Stimulated activated CD8-positive, alpha-beta memory T cell treated with anti-CD3 and anti-CD28 coated beads, Interleukin-4, amount 100 ng/mL, for 1 hour (primary cell): ENCODE measurements at places on chromosomes 5 and 9.

DNA sequence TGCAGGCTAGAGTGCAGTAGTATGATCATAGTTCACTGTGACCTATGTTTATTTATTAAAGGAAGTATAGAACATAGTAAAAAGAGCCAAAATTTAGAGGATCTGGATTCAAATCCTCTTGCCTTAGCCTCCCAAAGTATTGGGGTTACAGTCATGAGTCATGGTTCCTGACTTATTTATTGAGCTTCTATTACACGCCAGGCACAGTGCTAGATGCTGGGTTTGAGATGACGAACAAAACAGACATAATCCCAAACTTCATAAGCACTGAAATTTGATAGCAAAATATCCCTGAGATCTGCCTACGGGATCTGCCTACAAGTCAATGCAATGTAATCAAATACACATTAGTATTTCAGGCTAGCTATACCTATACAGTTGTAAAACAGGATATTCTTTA, 2.5 kb downstream of the KIAA0825 start:
- DNase-seq, result no peak

DNA sequence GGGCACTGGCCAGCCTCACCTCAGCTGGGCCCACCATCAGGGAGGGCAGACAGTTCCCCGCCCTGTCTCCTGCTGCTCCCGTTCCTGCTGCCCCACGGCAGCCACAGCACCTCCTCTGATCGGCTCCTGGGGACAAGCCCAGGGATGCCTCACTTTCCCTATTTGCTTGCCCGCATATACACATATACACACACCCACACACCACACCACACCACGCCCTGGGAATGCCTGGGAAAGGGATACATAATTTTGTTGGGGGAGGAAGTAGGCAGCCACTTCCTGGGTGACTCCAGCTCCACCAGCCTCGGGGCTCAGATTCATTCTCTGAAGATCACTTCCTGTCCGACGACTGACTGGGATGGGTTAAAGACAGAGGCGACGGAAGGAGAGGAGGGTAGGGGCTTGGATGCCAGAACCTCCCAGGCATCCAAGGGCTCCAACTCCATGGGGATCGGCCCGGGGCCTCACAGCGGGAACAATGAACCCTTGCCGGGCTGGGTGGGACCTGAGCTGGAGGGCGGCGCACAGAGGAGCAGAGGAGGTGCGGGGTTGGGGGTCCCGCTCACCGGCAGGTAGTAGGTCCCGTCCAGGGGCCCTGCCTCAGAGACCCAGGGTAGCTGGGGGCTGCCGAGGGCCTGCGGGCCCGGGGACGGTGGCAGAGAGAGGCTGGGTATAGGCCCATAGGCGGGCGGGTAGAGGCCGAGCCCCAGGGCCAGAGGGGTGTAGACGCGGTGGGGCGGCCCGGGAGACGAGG, 2.0 kb upstream of the MZB1 start:
- no peak for DNase-seq

DNA sequence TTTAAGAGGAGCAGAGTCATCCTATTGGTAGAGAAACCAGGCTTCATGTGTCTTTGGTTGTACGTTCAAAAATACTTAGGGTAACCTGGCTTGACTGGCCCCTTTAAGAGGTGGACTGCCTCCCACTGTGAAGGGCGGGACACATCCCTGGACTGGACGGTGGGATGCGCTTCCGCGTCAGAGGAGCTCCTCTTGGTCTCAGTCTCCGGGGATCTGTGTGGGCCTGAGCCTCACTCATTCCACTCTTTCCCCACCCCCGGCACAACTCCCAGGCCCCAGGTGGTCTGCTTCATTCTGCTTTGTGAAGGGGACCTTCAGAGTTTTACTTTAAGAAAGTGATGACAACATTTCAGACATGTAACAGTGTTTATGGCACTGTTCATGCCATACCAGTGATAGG, 601.1 kb downstream of the IRX1 start:
- no peak for DNase-seq

- DNase-seq, result no peak
Measured at GRCh38 chr5:128197896-128198522, 114.4 kb downstream of the SLC12A2 start.

GRCh38 chr5:142688281-142688989, 2.5 kb upstream of the FGF1 start:
- no peak for DNase-seq

GRCh38 chr9:136499071-136499934, 16.5 kb upstream of the SEC16A start:
- DNase-seq, result no peak

DNA sequence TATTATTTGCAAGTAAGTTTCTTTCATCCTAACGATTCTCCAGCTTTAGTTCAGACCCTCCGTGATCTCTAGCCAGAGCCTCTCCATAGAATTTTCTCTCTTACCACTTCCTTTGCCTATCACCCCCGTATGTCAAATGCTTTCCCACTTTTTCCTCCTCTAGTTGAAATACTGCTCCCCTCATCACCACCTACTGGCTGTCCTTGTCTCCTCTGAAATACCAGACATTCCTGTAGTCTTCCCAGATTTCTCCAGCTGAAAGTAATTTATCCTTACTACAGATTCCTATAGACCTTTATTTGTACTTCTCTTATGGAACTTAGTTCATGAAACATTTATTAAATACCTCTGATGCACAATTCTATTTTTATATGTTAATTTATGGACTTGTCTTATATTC, 36.0 kb upstream of the GLIPR2 start:
- no peak for DNase-seq

DNA sequence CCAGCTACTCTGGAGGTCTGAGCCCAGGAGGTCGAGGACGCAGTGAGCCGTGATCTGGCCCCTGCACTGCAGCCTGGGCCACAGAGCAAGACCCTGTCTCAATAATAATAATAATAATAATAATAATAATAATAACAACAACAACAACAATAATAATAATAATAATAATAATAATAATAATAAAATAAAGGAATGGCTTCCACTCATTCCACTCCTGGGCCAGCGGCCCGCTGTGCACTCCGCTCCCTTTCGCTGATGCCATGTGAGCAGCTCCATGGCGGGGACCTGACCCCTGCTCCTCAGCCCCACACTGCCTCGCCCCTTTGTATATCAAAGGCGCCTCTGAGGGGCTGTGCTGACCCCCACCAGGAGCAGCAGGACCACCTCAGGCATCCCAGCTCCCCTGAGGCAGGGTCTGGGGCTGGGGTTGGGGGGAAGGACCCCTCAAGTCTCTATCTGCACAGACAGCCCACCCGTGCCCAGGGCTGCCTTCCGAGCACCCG, 20.0 kb downstream of the GBGT1 start:
- DNase-seq, result no peak

DNA sequence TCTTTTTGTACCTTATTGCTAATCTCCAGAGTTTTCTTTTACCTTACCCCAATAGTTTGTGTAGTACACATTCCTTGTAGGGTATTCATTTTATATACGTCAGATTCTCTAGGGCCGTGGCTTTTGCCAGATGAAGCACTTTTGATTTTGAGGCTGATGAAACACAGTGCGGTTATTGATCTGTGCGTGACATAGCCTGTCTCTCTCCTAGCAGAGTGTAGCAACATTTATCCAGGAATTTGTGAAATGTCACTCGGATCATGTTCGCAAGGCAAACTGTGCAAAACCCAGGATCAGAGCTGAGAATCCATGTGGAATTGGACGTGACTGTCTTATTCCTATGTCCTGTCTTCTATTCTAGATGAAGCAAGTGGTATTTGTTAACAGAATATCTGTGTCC, 142.0 kb upstream of the SH3GL2 start:
- DNase-seq, result no peak

- no peak for DNase-seq
Measured at GRCh38 chr9:70428781-70429180, 14.3 kb upstream of the KLF9 start.

DNA sequence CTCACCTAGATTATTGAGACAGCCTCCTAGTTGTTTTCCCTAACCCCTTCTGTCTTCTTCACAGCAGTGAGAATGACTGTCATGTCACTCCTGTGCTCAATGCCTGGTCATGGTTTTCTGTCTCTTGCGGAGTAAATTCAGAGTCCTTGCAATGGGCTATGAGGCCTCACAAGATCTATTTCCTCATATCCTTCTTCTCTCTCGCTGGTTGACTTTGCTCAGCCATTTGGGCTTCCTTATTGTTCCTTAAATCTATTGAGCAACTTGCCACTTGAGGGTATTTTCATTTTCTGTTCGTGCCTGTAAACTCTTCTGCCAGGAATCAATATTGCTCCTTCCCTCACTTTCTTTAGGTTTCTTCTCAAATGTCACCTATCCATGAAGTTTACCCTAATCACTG, 9.0 kb downstream of the PPP3R2 start:
- DNase-seq, result no peak

DNA sequence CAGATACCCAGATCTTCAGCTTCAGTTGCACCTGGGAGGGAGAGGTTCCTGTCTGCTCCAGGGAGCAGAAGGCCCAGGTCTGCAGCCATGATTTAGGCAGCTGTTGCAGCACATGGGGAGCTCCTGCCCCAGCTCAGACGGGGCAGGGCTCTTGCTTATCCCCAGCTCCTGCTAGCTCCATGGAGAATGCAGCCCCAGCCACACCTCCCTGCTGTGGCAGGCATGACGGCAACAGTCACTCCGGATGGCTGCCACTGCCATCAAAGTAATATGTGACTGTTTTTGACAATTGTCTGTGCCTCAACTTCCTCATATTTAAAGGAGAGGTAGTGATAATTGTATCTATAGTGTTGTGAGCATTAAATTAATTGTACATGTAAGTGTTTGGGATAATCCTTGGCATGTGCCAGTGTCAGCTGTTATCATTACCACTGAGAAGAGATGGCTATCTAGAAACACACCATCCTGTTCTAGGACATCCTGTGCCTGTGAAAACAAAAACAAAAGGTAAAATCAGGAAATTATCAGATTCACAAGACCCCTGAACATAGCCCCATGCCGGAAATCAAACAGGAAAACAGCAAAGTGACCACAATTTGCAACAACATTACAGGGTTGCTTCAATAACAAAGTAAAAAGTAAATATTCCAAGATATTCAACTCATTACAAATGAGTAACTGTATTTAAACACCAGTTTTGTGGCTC, 1048.8 kb upstream of the ACO1 start:
- DNase-seq, result no peak

- no peak for DNase-seq
Measured at GRCh38 chr9:78552802-78553201, 255.9 kb downstream of the PSAT1 start.

DNA sequence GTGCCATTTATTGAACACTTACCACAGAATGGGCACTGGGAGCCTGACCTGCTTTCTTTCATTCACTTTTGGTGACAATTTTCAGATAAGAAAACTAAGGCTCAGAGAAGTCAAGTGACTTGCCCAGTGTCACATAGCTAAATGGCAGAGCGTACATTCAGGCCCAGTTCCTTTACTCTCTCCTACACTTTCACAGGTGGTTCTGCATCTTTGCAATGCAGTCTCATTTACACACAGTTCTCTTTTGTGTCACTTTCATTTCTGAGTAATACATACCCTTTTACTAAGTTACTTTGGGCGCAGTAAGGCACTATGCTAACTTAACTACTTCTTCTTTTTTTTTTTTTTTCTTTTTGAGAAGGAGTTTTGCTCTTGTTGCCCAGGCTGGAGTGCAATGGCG, 8.3 kb downstream of the NFIL3 start:
- no peak for DNase-seq

DNA sequence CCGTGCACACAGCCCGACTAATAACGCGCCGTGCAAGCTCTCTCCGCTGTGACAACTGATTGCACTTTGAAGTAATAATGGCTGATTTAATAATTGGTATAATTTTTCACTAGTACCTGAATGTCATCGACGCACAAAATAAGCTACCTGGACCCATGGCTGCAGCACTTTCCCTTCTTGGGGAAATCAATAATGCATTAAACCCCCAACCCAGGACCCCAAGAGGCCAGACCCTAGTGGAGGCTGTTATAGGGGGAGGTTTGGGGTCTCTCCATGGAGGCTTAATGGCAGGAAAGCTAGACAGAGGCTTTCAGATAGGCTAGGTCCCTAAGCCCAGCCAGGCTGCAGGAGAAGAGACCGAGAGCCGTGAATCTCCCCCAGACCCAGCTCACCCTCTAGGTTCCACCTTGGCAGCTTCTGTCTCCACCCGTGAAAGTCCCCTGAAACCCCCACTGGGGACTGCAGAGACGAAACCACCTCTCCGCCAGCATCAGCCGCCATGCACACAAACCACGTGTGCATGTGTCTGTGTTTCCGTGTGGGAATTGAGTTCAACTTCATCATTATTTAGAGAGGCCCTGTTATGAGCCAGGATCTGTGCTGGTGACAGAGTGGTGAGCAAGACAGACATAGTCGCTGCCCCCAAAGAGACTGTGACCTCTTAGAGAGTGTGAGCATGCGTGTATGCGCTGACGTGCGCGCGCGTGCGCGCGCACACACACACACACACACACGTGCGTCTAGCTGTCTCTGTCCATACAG, 168.6 kb upstream of the MVB12B start:
- DNase-seq, result no peak

- DNase-seq, result no peak
Measured at GRCh38 chr9:1460143-1460769, 410.1 kb downstream of the DMRT2 start.

DNA sequence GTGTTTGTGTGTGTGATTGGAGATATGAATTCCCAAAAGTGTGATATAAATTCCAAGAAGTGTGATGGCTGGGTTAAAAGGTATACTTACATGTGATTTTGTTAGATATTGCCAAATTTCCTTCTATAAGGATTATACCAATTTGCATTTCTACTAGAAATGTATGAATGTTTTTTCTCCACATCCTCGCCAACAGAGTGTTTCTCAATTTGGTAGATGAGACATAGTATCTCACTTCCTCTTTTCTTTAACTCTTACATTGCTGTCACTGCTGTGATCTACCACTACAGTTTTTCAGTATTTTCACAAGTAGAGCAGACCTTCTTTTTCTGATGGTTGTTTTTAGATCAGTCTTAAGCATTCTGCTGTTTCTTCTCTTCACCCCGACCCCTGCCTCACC, 111.3 kb downstream of the FER start:
- DNase-seq, result no peak

GRCh38 chr9:117744856-117745389, 40.7 kb downstream of the TLR4 start:
- DNase-seq, result no peak

GRCh38 chr5:133396187-133396741, 216.1 kb downstream of the FSTL4 start:
- no peak for DNase-seq

- DNase-seq, result no peak
Measured at GRCh38 chr5:17839848-17840247, 205.6 kb downstream of the TAF11L14 start.

DNA sequence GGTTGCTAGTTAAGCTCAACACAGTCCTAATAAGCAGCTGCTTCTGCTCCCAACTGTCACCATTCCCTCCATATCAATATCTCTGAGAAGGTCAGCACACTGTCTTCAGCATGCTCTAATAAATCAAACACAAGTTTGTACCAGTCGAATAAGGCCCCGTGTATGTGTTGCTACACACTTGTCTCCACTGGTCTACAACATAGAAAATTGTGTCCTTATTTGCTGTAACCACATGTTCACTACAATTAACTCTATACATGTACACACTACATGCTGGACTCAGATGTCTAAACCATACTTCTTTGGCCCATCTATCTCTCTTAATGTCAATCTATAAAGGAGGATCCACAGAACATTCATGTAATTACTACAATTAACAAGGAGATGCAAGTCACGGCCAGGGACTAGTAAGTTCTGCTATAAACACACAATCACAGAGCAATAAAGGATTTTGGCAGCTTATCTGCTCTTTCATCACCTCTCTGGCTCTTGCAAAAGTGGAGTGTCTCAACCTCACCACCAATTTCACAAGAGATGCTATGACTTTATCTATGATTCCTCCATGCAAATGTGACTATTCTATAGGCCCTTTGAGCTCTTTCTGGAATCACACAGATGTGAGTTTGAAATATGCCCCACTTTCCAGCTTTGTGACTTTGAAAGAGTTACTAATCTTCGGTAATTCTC, 143.9 kb downstream of the SEMA5A start:
- no peak for DNase-seq
